ENCODE measurements at places on chromosomes 12 and 14.

DNA sequence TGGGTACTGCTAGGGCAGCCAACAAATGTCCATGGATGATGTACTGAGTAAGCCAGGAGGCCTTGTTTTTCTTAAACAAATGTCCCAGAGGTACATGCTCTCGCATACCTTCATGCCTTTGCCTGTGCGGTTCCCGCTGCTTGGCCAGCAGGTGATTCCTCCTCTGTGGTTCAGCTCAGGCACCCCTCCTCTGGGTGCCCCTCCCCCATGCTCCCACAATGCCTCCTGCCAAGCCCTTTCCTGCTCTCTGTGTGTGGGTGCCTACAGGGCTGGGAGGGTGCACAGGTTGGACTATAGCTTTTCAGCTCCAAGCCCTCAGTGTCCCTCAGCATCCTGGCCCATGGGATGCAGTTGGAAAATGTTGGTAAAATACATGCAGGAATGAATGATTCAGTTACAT lies 23.5 kb downstream of the ASB2 start:
- no peak for DNase-seq

DNA sequence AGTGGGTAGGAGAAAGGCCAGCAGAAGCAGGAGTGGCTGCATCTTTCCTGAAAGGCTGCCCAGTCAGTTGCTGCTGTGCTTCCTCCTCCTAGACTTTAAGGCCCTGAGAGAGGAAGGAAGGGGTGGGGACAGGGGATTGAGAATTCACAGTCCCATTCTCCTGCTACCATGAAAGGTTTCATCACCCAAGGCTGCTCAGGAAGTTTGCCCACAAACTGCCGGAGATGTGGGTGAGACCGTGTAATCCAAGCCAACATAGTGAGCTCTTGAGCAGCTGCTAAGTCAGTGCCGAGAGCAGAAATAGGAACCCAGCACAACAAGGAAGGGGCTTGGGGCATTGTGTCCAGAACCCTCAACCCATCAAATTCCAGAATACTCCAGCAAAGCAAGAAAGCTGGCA lies at the start of gene CTSG:
Gene CTSG (minus strand): TSS at position 69 of the 400 bp plus-strand sequence. CDS start 27 bp downstream, at position 42.
- no peak for DNase-seq

GRCh38 chr14:75096959-75097358 lies 27.5 kb downstream of the ZC2HC1C start:
- no peak for DNase-seq

DNA sequence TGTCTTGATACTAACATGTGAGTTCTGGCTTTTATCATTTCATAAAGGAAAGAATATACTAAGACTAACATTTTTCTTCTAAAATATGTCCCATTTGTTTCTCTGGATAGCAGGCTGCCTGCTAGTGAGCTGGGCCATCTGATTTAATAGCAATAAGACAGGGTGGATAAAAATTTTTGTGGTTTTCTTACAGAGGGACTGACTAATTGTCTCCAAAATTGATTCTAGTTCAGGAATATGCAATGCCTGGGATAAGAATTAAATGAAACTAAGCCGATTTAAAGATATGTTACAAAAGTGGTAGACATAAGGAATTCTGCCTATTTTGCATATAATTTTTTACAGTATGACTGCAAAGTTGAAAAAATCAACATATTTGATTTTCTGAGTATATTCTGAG lies 252.9 kb upstream of the NAV3 start:
- DNase-seq: no peak

- DNase-seq: no peak
Measured at GRCh38 chr14:61761557-61761956, 663 bp upstream of the SNAPC1 start.

- DNase-seq: no peak
Measured at GRCh38 chr14:53192052-53192760, 39.1 kb upstream of the DDHD1 start.

DNA sequence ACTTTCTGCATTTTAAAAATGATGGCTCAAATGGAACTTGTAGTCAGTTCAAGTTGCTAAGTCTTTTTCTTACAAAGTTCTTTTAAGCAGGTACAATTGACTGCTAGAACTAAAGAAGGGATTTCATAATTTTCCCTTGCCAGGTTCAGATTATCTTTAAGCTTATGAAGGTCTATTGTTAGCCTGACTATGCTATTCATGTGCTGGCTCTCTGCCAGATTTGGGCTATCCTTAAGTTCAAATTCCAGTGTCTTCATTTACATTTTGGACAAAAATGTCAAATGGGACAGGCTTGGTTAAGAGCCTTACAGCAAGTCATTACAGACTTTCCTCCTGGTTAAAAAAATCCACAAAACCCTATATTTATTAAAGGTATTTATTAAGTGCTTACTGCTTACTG lies 42.3 kb downstream of the INSM2 start:
- no peak for DNase-seq

DNA sequence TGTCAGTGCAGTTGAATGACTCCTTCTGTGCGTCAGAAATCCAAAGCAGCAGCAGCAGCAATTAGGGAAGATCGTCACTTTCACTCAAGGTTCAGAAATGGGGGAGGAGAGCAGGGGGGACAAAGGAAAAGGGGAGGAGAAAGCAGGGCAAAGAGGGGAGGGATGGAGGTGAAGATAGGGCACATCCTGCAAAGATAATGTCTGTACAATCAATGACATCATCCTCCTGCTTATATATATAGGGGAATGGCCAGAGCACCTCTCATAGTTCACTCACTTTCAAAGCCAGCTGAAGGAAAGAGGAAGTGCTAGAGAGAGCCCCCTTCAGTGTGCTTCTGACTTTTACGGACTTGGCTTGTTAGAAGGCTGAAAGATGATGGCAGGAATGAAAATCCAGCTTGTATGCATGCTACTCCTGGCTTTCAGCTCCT lies at the start of gene NTS:
Gene NTS (plus strand): TSS at position 265 of the 431 bp plus-strand sequence. CDS start 109 bp downstream, at position 374.
- DNase-seq: no peak

GRCh38 chr12:128073937-128074336 lies 193.0 kb upstream of the TMEM132C start:
- no peak for DNase-seq

DNA sequence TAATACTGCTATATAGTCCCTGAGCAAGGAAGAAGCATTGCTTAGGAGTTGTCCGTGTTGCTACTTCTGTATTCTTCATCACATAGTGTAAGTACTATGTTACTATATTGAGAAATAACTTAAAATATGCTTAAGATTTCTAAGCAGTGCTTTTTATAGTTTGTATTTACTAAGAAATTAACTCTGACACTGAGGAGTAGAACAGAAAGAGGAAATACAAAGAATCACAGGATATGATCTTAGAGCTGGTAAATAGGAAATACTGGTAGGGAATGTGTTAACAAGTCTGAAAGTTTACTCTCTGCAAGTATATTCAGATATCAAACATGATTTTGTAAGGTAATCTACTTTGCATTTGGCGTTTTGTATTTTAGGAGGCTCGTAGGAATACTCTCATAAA lies 15.5 kb downstream of the XPOT start:
- DNase-seq: no peak

DNA sequence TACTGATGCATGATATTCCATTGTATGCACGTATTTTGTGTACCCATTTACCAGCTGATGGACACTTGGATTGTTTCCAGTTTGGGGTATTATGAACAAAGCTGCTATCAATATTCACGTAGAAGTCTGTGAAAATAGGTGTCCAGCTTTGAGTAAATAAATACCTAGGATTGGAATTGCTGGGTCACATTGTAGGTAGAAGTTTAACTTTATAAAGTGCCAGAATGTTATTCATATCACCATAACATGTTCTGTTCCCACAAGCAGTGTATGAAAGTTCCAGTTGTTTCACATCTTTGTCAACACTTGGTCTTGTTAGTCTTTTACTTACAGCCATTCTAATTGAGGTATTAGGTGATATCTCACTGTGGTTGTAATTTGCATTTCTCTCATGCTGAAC lies 108.0 kb upstream of the METAP2 start:
- no peak for DNase-seq

DNA sequence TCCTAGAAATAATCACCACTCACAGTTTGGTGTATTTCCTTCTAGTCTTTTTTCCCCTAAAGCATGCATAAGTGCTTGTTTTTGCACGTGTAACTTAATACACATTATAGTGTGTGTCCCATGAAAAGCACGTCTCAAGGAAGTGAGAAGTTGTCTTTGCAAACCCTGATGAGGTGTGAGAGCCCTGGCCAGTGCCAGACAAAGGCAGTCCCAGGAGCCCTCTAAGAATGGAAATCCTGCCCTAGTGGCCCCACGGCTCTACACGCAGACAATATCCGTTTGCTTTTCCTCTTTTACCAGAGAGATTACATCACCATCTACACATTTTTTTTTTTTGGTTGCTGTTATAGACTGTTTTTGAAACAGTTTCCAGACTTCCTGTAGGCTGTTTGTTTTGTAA lies 85.5 kb upstream of the FZD10 start:
- DNase-seq: no peak

GRCh38 chr14:46902837-46903236 lies 251.3 kb upstream of the RPL10L start:
- no peak for DNase-seq

DNA sequence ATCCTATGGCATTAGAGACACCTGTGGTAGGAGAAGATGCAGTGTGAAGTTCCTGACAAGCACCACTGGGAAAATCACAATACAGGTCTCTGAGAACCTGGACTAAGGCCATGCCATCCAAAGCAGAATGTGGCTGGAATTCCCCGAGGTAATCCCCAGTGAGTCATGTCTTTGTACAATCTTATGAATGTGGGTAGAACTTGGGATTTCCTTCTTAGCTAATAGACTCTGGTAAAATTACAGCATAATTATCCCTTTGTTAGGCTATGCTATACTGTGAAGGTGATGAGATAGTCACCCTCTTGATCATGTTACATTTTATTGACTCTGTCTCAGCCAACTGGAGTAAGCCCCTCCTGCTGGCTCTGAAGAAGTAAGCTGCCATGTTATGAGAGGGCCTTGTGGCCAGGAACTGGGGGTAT lies 224.3 kb upstream of the DCN start:
- no peak for DNase-seq

DNA sequence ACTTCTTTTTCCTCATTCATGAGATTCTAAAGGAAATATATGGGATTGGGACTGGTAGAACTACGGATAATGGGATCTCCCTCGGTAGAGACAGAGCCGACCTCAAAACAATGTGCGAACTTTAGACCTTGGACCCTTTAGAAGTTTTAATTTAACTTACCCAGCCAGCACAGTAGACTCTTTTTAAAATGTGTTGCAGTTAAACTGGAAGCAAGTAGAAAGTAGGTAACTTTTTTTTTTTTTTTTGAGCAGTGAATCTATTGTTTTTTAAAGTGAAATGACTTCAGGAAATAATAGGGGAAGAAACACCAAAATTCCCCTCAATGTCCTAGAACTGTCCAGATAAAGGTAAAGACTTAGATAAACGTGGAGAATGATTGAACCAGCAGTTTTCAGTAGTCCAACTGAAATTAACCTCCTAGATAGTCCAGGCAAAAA lies 1.1 kb upstream of the ATXN2 start:
- no peak for DNase-seq

DNA sequence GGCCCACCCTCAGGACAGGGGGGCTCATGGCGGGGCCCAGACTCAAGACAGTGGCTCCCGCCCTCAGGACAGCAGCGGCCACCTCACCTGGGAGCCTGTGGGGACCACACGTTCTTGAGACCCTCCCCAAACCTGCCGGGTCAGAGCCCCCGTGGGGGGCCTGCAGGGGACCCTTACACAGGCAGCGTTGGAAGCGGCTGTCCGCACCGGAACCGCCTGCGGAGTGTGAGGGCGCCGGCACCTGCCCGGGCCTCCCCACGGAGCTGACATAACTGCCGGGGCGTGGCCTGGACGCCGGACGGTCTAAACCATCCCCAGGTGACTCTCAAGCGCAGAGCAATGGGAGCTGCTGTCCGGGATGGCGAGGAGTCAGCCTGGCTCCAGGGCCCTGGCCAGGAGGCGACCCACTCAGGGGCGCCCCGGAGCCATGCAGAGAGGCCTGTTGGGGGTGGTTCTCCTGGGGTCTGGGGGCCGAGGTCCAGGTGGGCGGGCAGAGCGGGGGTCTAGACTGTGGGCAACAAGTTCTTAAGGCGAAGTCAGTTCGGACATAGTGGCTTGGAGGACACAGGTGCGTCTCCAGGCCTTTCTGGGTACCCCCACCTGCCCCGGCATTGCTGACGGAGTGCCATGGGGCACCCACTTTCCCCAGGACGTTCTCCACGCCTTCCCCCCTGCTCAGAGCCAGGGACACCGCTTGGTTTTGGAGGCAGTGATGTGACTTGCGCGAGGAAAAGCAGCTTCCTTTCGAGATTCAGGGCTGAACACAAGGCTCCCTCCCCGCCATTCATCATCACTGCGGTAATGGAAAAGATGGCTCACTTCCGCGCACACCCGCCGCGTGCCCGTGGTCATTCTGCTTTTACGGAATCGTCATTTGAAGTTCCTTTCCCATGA lies 23.2 kb downstream of the GALNT9 start:
- DNase-seq: no peak

GRCh38 chr12:19746471-19746870 lies 307.2 kb downstream of the AEBP2 start:
- no peak for DNase-seq
